ENCODE measurements at places on chromosomes 1 and 21. TPM values are rescaled to one million over a fixed set of nuclear protein-coding genes. Genes with fewer than 3 reads are reported as not detected.

Gene FAM177B
- total RNA-seq: not detected

Gene TAS1R3
- 0.12 TPM for total RNA-seq

Gene RASSF5
- total RNA-seq: 1.6 TPM

Gene AIM2
- not detected for total RNA-seq

All from A549 treated with DMSO at 1 μM for 4 hours (cell line).